Neural crest cell (in vitro differentiated cells): ENCODE measurements at places on chromosomes 5 and 9.

DNA sequence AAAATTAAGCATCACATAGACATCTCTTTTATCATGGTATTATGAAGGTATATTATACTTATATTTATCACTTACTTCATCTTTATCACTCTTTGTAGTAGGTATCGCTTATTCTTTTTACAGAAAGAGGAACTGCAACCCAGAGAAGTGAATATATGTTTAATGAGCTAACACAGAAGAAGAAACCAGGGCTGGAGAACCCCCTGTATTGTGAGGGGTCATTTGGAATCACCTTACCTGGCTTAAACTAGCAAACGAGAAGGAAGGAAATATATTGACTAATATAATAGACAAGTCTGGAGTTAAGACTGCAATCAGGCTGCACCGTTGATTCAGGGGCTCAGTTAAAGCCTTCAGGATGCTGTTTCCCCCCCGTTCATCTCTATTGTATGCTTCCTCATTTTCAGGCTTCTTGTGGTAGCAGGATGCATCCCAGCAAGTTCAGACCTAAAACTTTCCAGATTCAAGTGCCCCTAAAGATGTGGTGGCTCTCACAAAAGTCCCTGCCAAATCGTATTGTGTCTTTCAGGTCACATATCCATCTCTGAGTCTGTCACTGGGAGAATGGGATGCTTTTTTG, 146.4 kb downstream of the GCNT1 start:
- no peak for DNase-seq

DNA sequence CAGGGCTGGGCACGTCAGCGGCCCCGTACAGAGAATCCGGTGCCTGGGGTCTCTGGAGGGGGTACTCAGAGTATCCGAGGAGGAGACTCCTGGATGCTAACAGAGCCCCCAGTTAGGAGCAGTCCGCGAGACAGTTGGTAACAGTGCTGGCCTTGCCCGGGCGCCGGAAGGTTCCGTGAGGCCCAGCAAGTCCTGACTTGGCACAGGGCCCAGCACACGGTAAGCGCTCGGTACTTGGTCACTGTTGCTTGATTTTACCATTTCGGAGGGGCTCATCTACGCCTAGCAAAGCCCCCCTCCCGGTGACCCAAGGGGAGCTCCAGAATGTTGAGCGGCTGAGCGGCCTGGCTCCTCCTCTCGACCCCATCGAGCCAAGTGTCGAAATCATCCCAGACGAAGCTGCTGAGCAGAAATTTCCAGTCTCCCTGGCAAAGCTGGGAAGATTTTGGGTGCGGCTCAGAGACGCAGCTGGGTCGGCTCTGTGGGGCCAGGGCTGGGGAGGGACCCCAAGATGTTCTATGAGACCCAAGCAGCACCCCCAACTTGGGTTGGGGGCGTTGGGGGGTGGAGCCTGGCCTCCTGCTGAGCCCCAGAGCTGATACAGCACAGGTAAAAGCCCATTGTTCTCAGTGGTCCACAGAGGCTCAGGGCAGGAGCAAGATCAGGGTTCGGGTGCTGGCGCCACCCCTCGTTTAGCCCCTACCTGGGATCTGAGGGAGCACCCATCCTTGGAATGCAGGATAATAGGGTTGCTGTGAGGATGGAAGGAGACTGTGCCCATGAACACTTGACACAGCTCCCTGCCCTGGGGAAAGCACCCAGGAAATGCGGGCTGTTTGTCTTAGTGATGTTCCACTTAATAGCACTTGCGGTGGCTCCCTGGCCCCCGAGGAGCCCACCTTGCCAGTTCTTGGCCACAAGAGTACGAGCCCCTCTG, 137.2 kb downstream of the C9orf50 start:
- no peak for DNase-seq

DNA sequence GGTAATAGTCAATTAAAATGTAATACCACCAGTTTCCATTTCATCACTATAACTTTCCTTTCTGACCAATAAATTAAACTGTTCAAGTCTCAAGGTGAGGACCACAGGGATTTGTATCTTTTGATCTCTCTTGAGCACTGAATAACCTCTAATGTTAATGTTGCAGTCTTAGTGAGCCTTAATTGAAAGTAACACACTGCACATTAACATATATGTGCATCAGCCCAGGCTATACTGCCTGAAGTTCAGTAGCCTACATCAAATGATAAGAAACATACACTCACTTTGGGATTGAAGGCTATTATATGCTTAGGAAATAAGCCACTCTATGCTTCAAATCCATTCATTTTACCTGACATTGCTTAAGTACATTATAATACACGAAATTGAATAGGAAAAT, 311.0 kb upstream of the DAP start:
- DNase-seq: no peak

DNA sequence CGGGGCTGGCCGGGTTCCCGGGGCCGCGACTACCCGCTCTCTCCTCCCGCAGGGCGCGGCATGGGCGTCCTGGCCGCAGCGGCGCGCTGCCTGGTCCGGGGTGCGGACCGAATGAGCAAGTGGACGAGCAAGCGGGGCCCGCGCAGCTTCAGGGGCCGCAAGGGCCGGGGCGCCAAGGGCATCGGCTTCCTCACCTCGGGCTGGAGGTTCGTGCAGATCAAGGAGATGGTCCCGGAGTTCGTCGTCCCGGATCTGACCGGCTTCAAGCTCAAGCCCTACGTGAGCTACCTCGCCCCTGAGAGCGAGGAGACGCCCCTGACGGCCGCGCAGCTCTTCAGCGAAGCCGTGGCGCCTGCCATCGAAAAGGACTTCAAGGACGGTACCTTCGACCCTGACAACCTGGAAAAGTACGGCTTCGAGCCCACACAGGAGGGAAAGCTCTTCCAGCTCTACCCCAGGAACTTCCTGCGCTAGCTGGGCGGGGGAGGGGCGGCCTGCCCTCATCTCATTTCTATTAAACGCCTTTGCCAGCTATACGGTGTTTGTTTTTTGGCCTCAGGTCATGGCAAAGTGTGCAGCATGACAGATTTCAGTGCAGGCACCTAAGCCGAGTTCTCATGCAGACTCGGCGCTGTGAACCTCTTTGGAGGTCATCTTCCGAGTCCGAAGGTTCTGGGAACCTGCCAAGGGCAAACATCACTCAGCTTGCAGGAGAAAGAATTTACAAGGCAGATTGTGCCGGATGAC, 516 bp downstream of the MRPL41 start:
- peak; percentile 23 for DNase-seq

DNA sequence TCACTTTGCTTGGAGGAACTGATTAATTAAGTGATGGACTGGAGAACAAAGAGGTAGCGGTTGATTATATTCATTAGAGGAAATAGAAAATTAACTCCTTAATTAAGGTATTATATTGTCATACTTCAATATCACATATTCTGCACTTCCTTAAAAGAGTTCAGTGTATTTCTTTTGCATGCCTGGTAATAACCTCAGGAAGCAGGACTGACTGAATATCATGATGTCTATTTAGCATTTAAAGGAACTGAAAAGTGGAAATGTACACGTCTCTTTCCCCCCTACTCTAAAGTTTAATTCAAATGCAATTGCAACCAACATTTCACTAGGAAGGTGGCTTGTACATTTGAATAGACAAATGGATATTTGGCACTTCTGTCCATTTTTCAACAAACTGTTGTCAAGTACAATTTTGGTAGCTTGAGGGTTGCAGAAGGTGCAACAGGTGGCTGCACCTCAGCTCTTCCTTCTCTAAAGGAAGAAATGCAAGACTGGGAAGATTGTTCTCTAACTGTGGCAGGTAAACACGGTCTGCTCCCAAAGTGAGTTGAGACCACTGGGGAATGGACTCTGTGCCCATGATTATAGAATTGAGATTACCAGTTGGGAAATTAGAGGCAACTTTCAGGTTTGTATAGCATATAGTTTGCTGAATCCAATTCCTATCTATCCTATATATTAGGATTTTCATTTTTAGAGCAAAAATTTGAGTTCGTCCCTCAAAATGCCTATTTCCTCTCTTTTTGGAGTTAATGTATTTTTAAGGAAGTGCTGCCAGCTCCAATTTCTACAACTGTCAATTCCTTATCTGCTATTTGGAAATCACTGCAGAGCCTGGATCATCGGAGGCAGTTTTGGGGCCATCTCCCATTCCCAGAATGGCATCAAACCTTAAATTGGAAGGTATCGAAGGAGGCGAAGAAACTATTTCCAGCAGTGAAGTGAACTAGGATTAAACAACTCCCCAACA, 98.9 kb upstream of the TAF11L2 start:
- no peak for DNase-seq

DNA sequence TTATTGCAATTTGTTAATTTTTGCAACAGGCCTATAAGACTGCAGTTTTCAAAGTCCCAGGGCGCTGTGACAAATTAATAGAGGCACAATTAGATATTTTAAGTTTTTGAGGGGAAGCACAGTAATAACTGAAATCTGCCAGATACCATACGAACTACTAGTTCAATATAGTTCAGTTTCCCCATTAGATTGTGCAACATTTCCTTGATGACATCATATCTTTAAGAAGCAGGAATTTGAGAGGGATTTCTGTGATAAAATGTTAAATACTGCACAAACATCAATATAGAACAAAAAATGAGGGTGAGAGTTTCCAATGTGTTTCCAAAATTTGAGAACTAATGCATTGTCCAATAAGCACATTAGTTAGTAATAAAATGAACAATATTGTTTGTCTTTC, 56.7 kb upstream of the GRIN3A start:
- no peak for DNase-seq
